ENCODE measurements at places on chromosomes 4 and X.
A peak's percentile ranks its signal among the peaks of the same experiment; 100 is the strongest.

GRCh38 chr4:73729534-73730165 is 10.7 kb upstream of the CXCL8 start:
- DNase-seq, result peak; percentile 82

GRCh38 chr4:150960818-150961217 is 54.3 kb downstream of the LRBA start:
- DNase-seq, result peak; percentile 90

DNA sequence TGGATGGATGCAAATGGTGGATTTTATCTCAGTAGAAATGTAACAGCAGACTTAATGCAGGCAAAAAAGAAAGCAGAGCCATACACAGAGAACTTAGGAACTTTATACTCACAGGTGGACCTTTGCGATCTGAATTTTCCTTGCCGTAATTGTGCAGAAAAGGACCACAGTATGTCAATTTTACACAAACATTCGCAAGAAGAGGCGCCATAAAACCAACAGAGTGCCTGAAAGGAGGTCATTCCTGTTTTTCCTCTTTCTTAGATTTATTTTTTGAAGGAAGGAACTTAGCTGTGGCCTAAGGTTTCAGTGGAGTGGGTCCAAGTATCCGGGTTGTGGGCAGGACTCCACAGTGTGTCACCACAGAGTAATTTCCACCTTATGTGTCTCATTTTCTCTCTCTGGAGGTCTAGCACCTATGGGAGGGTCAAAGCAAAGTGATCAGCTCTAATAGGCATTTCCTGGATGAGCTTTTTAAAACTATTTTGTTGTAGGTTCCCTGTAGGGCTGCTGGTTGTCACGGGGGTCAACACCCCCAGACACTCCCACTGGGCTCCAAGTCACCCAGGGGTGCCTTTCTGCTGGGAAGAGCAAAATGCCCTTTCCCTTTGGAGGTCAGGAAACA is 24.7 kb upstream of the PBDC1 start:
- peak; percentile 14 for DNase-seq

GRCh38 chr4:26192899-26193869 is 127.6 kb upstream of the RBPJ start:
- no peak for DNase-seq

- no peak for DNase-seq
Observed at GRCh38 chr4:119690871-119691270, 62.3 kb upstream of the PDE5A start.
